ENCODE measurements at places on chromosomes 1 and 21.
A peak's percentile ranks its signal among the peaks of the same experiment; 100 is the strongest.

DNA sequence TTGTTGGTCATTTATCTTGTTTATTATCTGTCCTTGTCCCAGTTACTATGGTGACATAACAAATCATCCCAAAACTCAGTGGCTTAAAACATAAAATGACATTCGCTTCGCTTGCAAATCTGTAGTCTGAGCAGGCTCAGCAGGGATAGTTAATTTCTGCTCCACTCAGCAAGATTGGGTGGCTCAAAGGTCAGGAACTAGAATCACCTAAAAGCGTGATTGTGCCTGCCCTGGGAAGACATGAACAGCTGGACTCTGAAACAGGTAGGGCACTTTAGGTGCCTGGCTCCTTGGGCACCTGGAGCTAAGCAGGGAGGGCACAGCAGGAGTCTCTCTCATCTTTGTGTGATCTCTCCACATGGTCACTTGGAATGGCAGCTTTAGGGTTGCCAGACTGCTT, 14.7 kb upstream of the TRAF3IP3 start:
- no peak for DNase-seq

- DNase-seq, result no peak
Measured at GRCh38 chr1:18886003-18886335, 16.4 kb downstream of the ALDH4A1 start.

GRCh38 chr1:43058545-43059360, 100.1 kb upstream of the SLC2A1 start:
- DNase-seq, result no peak

DNA sequence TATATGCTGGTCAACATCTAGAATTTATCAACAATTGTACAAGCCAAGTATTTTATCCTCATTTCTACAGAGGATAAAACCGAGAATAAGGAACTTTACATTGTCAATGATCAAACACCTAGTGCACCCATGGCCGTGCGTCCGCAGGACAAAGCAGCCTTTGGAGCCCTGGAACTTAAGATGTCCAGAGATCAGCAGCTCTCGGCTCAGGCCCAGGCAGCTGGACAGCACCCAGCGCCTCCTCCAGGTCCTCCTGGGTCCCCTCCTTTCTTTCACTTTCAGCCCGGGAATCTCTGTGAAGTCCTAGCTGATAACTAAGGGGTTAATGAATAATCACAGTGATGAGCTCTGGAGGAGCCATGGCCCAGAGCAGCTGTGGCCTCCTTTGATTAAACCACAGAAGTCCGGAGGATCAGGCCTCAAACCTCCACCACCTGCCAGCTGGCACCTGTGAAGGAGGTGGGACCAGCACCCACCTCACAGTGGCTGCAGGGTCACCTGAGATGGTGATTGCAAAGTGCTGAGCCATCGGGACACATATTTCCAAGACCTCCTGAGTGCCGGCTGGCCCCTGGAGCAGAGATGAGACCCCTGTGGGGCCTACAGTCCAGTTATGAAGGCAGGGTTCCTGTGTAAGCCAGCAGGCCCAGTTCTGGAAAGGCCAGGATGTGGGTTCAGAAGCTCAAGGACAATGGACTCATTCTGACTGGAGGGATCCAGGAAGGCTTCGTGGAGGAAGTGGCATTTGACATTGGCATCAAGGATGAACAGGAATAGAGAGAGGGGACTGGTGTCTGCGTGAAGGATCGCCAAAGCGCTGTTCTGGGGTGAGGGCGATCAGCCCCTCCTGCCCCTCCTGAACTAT, 11.6 kb upstream of the SAMD11 start:
- DNase-seq, result no peak

- no peak for DNase-seq
Measured at GRCh38 chr21:36788120-36788638, 89.3 kb downstream of the SIM2 start.

DNA sequence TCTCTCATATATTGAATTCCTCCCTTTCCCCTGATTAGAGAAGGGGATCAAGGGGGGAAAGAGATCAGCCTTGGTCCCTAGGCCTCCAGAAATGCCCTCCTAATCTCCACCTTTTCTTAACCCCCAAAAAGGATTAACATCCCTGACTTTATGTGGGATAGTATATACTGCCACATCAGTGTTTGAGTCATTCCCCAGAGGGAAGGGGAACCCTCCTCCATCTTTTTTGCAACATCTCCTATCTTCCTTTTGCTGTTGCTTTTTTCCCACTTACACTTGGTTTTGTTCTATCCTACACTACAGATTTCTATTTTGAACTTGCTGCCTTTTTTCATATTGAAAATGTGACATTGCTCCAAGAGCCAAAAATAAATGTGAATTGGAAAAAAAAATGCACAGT, 65.4 kb upstream of the PODN start:
- no peak for DNase-seq

DNA sequence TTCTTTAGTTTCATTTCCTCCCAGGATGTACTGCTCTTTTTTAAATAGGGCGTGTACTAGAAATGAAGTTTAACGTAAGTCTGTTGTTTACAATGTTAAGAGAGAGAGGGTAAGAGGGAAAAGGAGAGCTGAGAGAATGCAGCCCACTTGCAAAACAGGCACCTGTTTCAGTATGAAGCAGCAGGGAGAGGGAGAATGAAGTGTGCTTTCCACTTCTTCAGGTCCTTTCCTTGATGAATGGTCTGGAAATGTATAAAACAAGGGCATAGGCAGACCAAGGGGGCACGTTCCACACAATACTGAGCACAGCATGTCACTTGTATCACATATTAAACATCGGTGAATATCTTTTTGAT, 2.0 kb downstream of the KCNA3 start:
- peak; percentile 65 for DNase-seq

GRCh38 chr21:31331231-31331630, 12.8 kb downstream of the TIAM1 start:
- DNase-seq, result no peak

GRCh38 chr21:29379517-29380054, 80.9 kb downstream of the BACH1 start:
- no peak for DNase-seq

GRCh38 chr1:200363264-200363933, 46.4 kb downstream of the ZNF281 start:
- DNase-seq, result peak; percentile 11

DNA sequence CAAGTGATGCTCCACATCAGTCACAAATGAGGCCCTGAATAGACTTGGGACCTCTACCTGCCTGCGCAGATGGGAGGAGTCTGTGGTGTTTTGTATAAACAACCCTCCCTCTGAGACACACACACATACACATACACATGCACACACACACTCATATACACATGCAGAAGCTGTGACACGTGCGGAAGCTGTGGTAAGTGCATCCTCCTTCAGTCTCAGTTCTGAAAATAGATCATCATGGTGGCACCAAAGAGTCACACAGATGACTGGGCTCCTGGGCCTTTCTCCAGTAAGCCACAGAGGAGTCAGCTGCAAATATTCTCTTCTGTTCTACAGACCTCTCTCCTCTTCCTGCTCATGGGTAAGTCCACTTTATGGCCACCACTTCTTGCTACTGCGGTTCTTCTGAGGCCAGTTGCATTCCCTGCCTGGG, at the start of gene LY9:
Gene LY9 (plus strand): TSS at position 224 of the 433 bp plus-strand sequence. CDS start 14 bp downstream, at position 238.
- peak; percentile 93 for DNase-seq

GRCh38 chr1:145740269-145740668, 21.0 kb downstream of the CD160 start:
- no peak for DNase-seq

DNA sequence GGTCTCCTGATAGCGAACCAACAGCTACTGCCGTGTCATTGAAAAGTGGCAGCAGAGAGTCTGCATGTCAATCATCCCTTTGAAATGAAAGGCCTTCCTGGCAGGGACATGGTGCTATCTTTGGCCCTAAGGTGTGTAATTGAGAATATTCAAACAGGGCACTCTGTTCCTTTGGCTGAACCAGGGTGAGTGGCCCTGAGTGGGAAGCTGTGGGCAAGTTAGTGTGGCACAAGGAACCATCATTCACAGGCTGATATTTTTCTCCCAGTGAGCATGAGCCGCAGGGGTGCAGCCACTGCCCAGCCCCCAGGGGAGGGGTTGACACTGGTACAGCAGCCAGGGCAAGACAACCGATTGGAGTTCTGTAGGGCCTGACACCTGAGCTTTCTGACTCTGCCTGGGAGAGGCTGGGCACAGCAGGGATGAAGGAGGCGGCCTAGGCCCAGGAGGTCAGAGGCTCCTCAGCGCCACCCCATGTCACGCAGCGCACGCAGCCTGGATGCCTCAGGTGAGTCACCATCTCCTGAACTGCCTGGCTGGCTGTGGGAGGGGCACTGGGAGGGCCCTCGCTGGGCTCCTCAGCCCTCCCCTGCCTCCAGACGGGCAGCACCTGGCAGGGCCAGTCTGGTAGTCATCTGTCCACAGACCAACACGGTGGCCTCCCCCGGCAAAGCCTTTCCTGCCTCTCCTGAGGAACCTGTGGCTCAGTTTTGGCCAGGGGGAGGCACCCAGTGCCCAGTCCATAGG, 13.2 kb downstream of the QSOX1 start:
- DNase-seq, result no peak

DNA sequence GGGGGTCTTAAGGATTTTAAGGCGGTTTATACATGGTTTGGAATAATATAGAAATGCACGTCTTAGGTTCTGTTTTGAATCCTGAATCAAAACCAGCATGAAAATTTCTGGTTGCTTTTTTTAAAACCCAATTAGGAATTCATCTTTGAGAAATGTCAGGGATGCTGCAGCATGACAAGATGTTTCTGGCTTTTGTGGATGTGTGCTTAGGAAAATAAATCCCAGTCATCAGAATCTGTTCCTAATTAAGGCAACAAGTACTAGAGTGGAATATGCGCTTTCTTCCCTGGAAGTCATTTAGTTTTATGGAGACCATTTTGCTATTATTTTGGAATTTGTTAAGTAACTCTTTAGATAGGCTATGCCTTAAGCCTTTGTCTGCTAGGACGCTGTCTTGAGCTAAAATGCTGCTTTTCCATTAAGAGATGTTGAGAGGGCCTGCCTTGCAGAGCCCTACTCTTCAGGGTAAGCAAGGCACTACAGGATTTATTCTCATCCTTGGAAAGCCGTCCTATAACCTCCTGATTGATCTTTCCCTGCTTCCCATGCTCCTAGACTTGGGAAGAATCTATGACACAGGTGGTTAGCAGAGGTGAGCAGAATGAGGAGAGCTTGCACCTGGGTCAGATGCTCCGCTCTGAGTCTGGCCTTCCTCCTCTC, 332.8 kb downstream of the DISC1 start:
- no peak for DNase-seq

GRCh38 chr1:30522031-30523004, 201.1 kb downstream of the MATN1 start:
- DNase-seq, result no peak

DNA sequence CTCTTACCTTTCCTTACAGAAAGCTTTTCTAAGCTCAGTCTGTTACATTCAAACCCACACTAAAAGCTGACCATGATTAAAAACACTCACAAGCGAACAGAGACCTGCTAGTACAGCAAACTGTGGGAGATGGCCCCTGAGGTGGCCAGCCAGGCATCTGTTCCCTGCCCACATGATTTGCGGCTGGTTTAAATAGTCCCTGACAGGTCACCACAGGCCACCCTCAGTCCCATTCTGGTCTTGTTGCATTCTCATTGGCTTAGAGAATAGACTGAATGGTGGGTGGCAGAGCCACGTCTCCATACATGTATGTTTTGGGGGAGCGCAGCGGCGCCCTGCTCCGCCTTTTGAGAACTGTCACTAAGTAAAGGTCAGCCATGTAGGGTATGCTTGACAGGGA, 2.3 kb upstream of the ACTA1 start:
- no peak for DNase-seq

DNA sequence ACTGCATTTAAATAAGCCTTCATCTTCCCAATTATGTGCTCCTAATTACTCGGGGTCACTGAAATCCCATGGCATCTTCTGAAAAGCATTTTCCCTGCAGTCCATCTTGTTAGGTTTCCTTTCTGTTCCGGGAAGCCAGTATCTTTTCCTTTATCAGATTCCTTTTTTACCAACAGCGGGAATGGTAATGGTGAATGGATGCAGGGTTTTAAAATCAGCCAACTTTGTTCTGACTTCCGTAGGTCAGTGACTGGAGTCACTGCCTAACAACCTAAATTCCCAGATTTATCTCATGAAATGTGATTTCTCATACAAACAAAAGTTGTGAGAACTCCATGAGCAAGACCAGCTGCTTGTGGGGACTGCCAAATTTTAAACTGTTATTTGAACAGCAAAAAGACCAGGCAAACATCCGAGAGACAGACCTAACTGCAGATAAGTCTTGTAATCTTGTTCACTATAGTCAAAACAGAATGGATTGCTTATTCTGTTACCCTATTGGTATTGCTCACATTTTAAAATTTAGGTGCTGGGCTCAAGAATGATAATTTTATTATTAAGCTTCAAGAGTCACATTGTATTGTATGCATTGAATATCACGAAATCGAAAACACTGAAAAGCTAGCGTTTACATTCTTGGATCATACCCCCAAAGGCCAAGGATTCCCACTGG, 1.2 kb upstream of the RWDD3 start:
- no peak for DNase-seq

- no peak for DNase-seq
Measured at GRCh38 chr1:167532964-167533824, 14.9 kb upstream of the CD247 start.

GRCh38 chr21:35236090-35236489, 187.0 kb upstream of the RUNX1 start:
- no peak for DNase-seq

GRCh38 chr1:47875831-47876586, 121.2 kb downstream of the TRABD2B start:
- no peak for DNase-seq

- no peak for DNase-seq
Measured at GRCh38 chr21:42455196-42455595, 40.8 kb downstream of the RSPH1 start.

DNA sequence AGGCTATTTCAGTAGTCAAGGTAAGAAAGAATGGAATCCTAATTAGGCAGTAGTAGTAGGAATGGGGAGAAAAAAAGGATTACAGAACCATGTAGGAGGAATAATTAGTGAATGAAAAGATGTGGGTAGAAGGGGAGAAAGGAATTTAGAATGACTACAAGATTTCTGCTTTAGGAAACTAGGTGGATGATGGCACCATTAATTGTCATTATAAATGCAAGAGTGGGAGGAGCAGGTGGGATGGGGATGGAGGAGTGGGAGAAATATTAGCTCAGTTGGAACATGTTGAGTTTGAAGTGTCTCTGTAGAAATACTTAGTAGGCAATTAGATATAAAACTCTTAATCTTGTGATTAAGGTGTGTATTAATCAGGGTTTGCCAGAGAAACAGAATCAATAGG, 50.0 kb upstream of the C21orf91 start:
- DNase-seq, result no peak

DNA sequence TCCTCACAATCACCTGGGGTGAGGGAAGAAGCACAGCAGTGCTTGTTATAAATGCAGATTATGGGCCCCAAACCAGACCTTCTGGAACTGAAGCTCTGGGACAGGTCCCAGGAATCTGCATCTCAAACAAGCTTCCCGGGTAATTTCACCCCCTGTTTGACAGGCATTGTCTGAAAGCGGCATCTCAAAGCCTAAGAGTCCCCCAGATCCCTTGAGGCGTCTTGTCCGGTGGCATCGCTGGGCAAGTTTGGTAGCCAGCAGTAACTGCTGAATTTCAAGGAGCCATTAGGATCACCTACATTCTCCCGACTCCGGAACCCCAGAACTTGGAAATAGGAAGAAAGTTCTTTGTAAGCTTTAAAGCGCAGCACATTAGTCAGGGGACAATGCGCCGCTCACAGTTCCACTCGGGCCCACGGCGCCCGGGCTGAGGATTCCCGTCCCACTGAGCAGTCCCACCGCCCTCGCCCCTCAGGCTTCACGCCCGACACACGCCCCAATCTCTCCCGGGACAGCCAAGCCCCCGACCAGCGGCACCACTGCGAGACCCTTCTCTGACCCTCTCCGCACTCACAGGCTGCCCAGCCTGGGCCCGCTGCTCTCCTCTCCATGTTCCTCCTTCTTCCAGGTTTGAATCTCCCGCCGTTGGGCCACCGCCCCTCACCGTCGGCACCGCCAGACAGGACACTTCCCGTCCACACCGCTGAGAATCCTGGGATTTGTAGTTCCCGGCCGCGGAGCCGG, at the start of gene IQGAP3:
Gene IQGAP3 (minus strand): TSS at position 647 of the 744 bp plus-strand sequence. CDS start 36 bp downstream, at position 611.
- peak; percentile 88 for DNase-seq

All from CD4-positive, alpha-beta T cell treated with Interleukin-1 beta for 1 hour (primary cell).